SW 1271 (cell line): ENCODE measurements at places on chromosomes 1 and 21.
A peak's percentile ranks its signal among the peaks of the same experiment; 100 is the strongest.

GRCh38 chr1:30708361-30708728, 15.0 kb downstream of the MATN1 start:
- DNase-seq, result no peak

GRCh38 chr1:66381621-66382275, 152.2 kb upstream of the SGIP1 start:
- no peak for DNase-seq

GRCh38 chr1:148160048-148160342, 7.9 kb upstream of the NBPF11 start:
- no peak for DNase-seq

DNA sequence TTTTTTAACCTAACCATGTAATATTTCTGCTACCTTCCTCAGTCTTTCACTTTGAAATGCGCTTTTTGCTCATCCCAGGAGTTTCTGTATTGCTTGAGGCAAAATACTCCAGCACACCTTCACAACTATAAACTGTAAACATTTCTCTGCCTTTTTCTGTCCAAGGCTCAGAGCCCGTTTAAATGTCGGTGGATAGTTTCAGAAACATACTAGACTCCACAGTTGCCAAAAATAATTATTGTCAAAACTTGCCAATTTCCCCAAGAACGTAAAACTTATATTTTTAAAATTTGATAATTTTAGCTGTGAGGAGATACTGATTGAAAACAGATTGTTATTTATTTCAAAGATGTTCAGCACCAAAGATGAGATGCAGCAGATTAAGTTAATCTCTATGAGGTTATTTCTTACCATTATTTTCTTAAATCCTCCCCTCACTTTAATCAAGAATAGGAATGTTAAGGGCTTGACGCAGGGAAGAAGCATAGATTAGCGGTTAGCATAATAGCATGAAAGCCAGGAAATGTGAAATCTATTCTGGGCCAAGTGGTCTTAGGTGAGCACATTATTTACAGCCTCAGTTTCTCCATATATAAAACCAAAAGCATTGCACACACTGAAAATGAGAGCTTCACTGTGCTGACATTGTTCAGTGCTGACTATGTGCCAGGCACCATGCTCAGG, 91.5 kb upstream of the ESRRG start:
- no peak for DNase-seq

DNA sequence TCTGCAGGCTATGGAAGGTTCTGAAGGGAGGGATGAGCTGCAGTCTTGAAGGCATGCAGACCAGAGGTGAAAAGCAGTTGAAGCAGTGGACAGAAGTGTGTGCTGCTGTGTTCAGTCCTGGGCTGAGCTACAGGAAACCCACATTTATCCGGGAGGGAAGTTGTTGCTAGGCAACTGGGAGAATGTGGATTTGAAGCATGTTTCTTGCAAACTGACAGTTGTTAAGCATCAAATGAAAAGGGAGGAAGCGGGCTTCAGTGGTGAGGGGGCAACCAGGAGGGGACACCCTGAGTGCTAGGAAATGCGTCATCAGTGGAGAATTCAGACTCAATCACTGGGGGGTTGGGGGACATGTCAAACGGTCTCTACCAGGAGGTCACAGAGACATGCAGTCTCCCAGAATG, 28.7 kb downstream of the ABCA4 start:
- DNase-seq, result no peak

- DNase-seq, result no peak
Measured at GRCh38 chr1:70586046-70586445, 175.0 kb downstream of the CTH start.

- DNase-seq, result no peak
Measured at GRCh38 chr1:95386371-95386770, 152.4 kb downstream of the RWDD3 start.

DNA sequence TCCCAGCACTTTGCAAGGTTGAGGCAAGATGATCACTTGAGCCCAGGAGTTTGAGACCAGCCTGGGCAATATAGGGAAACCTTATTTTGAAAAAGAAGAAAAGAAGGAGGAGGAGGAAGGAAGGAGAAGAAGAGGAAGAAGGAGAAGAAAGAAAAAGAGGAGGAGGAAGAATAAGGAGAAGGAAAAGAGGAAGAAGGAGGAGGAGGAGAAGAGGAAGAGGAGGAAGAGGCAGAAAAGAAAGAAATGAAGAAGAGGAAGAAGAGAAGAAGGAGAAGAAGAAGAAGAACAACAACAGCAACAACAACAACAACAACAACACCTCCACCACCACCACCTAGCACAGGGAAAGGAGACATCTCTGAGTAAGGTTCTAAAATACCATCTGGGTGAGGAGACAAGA, 10.6 kb downstream of the SELENBP1 start:
- DNase-seq, result no peak

DNA sequence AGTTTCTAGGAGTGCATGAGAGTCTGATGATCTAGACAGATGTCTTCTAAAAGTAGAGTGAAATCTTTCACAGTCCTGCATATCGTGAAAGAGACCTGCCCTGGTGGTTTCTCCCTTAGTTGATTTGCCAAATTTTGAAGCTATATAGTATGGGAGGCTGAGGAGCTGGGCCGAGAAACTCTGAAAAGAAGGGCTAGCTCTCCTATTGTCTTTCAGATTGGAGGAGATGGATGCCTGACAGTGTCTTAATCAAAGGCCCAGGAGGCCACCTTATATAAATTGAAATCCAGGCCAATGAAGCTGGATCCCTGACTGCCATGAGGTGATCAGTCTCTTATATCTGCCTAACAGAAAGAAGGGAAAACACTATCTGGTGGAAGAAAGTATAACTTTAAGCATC, 18.4 kb upstream of the CD84 start:
- DNase-seq, result no peak

GRCh38 chr1:233252441-233252840, 43.1 kb downstream of the PCNX2 start:
- DNase-seq, result no peak

- DNase-seq, result no peak
Measured at GRCh38 chr1:167776151-167776550, 54.4 kb downstream of the MPZL1 start.

DNA sequence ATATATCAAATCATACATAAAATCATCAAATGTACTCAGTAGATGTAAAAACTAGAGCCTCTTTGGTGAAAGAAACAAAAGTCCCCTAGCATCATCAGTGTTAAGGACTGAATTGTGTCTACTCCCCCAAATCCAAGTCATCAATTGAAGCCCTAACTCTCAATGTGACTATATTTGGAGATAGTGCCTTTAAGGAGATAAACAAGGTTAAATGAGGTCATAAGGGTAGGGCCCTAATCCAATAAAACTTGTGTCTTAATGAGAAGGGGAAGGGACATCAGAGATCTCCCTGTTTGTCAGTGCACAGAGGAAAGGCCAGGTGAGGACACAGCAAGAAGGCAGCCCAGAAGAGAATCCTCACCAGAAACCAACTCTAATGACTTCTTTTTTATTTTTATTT, 33.5 kb downstream of the USP24 start:
- no peak for DNase-seq

DNA sequence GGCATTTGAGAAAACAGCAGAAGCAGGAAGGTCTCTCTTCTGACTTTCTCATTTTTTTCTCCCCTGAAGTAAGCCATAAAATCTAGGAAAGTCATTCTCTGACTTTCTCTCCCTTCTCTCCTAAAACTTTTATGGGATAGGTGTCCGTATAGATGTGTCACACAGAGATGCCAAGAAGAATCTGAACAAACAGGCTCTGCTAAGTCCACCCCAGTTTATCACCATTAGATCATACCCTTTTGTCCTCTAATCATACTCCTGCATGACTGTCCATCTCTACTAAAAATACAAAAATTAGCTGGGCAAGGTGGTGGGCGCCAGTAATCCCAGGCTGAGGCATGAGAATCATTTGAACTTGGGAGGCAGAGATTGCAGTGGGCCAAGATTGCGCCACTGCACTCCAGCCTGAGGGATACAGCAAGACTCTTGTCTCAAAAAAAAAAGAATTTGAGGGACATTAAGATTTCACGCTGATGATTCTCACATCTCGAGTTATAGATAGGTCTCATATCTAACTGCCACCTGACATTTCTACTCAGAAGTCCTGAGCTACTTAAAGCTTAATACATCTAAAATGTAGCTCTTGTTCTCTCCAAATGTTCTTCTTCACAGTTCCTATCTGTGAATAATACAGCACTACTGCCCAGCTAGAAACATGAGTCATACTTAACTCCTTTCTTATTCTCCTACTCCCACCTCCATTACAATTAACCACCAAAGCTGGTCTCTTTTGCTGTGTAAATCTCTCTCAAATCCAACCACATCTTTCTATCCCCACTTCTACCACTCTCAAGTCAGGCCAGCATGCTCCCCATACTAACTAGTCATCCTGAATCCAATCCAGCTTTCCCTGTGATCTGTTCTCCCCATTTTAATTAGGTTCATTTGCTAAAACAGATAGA, 47.7 kb downstream of the ZNF644 start:
- DNase-seq, result peak; percentile 5

GRCh38 chr1:231518485-231519034, 9.9 kb upstream of the TSNAX start:
- DNase-seq, result no peak

GRCh38 chr1:97451944-97452343, 468.9 kb downstream of the DPYD start:
- no peak for DNase-seq

GRCh38 chr1:236058141-236058934, 6.6 kb downstream of the NID1 start:
- DNase-seq, result no peak
